ENCODE measurements at places on chromosomes 1 and 21.
A peak's percentile ranks its signal among the peaks of the same experiment; 100 is the strongest.

DNA sequence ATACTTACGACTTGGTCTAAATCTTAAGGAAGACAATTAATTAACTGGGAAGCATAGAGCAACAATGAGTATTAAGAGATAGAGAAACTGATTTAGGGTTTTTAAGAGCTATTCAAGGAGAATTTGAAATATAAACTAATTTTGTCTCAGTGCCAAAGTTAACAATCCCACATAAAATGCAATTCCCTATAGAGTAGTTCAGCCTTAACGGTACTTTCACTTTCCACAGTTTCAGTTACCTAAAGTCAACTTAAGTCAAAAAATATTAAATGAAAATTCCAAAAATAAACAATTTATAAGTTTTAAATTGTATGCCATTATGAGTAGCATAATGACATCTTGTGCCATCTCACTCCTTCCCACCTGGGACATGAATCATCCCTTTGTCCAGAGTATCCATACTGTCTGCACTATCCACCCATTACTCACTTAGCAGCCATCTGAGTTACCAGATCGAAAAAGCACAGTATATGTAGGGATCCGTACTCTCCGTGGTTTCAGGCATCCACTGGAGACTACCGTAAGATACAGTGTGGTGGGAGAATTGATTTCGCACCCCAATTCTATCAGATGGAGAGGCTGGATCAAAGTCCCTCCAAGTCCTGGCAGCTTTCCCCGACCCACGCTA is 4.8 kb upstream of the SARS1 start:
- DNase-seq, result no peak

- DNase-seq, result no peak
These were observed 10.4 kb upstream of the LDLRAP1 start for GRCh38 chr1:25532970-25533369.

DNA sequence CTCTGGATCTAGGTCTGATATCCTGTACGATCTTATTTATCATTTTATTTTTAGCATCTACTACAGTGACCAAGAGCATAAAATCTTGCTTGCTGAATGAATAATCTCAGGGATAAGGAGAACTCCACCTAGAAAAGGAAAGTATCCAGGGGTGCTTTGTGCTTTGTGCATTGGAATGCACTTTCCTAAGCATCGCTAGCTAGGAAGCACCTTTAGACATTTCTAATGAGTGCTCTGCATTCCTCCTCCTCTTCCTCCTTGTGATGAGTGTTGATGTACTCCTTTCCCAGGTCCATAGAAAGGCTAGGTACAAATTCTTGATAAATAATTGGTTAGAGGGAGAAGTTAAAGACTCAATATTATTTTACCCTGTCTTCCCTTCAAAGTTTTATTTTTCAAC is 31.4 kb downstream of the TCEANC2 start:
- DNase-seq, result no peak

DNA sequence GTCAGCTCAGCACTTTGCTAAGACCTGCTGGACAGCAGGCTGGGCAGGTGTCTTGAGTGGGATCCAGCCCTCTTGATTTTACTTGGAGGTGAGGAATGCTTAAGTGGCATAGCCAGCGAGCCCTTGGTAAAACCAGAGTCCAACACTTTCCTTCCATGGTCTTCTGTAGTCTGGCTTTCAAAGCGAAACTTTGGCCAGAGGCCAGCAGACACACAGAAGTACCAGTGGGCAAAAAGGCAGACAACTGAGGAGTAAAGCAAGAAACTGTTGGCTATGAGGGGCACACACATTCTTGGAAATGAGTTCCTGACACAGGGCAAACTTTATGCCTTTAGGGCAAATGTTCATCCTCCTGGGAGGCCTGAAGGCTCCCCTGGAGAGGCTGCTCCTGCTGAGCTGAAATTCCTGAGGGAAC is 281.0 kb upstream of the POU3F1 start:
- no peak for DNase-seq

GRCh38 chr1:119141020-119141424 is 569 bp upstream of the WARS2 start:
- DNase-seq, result peak; percentile 42

- DNase-seq, result no peak
These were observed 4.6 kb upstream of the FOXE3 start for GRCh38 chr1:47411436-47411835.

DNA sequence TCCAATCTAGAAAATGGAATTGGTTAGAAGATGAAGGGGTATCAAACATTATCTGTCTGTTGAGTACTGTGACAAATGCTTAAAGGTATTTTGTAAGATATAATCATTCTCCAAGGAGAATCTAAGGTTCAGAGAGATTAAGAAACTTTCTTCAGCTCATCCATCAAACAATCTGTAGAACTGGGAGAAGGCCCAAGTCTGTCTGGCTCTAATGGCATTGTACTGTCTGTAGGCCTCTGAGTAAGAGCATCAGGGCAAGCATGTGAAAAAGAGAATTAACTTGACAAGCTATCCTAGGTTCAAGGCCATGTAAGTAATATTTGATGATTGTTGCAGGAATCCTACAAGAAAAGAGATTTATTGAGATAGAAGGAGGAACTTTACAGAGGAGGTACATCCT is 5.3 kb upstream of the FGGY start:
- DNase-seq, result no peak

- DNase-seq, result no peak
These were observed 5.8 kb downstream of the PRDM16 start for GRCh38 chr1:3074800-3075199.

DNA sequence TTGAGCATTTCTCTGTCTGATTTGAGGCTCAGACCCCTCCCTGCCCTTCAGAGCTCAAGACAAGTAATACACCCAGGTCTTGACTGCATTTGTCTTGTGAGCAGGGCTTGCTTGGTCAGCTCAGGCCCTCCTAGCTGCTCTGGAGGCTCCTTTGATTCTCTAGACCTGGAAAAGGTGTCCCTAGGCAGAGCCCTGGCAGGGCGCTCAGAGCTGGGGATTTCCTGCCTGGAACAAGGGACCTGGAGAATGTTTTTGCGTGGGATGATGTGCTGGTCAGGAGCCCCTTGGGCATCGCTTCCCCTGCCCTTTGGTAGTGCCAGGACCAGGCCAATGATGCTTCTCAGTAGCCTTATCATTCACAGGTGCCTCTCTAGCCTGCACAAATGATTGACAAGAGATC is 4.9 kb upstream of the CCDC28B start:
- no peak for DNase-seq

DNA sequence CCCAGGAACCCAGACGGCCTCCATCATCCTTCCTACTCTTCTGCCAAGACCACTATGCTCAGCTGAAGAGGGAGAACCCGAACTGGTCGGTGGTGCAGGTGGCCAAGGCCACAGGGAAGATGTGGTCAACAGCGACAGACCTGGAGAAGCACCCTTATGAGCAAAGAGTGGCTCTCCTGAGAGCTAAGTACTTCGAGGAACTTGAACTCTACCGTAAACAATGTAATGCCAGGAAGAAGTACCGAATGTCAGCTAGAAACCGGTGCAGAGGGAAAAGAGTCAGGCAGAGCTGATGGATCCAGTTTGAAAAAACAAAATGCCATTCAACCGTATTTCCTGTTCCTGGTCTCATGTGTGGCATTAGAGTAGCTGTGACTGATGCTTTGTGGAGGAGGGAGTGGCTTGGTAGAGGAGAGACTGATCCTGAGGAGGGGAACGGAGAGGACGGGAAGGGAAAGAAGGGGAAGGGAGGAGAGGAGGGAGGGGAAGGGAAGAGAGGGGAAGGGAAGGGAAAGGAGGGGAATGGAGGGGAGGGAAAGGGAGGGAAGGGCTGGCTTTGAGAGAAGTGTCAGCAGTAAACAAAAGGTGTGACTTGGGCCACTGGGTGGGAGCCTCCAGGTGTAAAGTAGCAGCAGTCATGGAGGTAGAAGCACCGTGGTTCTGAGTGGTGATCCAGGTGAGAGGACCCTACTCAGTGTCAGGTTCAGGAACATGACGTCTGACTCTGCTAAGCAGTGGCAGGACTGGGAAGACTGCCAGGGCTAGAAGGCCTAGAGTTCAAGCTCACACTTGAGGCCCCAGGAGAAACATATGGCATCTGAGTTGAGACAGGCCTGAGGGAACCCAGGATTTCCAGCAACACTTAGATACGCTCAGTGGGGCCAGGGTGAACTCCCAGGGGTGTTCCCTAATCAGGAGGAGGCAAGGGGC is 846 bp downstream of the HMGB4 start:
- no peak for DNase-seq

- DNase-seq, result no peak
These were observed 20.9 kb downstream of the PDXK start for GRCh38 chr21:43739621-43740435.

DNA sequence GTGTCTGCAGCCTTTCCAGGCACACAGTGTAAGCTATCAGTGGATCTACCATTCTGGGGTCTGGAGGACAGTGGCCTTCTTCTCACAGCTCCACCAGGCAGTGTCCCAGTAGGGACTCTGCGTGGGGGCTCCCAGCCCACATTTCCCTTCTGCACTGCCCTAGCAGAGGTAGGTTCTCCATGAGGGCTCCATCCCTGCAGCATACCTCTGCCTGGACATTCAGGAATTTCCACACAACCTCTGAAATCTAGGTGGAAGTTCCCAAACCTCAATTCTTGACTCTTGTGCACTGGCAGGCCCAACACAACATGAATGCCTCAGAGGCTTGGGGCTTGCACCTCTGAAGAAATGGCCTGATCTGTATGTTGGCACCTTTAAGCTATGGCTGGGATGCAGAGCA is 6.8 kb downstream of the CRYZ start:
- no peak for DNase-seq

All from NCI-H1930 (cell line).